ENCODE measurements at places on chromosomes 3 and 15.

DNA sequence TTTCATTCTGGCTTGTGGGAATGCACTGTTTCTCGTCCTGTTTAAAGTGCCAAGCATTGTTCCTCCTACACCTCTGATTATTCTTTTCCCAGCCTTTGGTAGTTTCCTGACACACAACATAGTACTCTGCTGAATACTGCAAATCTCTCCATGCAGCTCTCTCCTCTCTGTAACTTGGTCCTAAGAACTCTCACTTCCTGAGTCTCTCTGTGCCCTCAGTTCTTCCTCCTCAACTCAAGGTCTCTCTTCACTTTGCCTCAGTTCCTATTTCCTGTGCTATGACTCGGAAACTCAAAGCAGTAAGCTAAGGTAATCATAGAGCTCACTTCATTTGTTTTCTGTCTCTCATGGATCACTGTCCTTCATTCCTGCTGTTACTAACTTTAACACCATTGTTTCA, 113.4 kb downstream of the ZNF280D start:
- no peak for DNase-seq

DNA sequence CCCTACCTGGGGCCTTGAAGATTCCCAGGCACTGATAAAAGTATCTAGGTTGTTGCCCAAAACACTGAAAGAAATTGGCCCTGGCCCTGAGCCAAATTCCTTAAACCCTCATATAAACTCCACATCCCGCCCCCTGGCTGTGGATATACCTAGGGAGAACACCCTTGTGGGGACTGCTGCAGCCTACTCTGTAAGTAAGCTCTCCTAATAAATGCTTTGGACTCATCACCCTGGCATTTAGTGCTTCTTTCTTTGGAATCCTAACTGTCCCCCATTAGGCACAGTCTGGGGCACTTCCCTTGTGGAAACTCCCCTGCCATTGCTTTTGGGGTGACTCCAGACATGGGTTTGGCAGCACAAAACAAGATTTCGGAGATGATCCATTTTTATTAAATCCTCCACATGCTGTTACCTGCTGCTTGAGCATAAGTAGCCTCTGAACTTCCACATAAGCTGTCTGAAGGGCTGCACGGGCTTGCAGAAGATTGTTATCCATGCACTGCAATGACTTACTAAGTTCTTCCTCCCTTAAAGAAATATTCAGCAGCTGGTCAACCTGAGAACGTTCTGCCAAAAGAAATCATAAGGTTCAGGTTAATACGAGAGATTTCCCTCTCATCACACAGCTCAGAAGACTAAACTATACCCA, 46.4 kb downstream of the ZNF106 start:
- no peak for DNase-seq

GRCh38 chr3:94548581-94549316, 485.9 kb downstream of the NSUN3 start:
- no peak for DNase-seq

DNA sequence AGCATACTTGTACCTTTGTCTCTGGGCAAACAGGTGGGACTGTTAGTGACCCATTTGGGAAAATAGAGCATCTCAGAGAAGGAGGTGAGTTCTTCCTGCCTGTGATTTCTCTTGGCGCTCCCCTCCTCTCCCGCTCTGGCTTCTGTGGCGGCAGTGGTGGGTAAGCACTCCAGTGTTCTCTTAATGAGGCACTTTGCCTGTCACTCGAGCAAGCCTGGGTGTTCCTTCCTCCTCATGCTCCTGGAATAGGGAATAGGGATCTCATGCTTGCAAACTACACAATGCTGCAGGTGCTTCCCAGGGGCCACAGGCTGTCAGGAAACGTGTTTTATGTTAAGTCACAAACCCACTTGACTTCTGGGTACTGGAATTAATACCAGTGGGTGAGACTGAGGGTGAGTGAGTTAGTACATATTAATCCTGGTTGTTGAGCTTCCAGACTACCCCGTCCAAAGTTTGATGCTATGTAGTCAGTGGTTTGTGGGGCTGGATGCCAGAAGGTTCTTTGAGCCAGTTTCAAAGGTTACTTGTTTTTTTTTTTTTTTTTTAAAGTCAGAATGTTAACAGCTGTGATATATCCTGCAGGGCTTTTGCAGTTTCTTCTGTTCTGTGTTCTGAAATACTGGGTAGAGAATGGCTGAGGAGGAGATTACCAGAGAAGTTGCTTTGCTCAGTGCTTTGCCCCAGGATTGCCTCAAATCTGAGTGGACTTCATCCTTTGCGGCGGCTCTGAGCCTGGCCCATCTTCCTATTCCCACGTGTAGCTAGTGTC, 30.5 kb downstream of the EDEM1 start:
- DNase-seq = no peak

DNA sequence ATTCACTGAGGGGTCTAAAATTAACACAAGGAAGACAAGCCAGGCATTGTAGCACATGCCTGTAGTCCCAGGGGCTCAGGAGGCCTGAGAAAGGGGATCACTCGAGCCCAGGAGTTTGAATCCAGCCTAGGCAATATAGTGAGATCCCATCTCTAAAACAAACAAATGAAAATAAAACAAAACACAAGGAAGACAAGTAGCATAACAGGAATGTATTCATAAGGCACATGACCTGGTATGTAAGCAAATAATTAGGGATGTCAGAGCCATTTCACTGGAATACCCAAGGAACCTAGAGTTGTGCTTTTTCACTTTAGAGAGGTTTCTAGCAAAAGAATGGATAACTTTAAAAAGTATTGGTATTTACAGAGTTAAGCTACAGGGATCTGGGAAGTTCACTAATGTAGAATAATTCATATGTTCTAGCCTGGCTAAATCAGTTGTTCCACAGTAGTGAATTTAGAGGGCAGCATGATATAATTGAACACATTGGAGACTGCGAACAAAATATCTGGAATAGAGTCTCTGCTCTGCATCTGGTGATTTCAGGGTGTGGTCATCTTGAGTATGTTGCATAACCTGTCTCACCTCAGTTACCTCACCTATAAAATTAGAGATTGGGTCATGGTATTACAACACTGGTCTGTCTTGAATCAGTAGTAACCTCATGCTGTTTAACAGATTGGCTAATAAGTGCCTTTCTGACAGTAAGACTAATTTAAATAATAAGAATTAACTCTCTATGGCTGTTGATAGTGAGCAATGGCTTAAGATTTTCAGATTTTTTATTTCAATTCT, 9.3 kb downstream of the GRAMD1C start:
- DNase-seq = no peak

- DNase-seq = no peak
Observed at GRCh38 chr15:69161878-69162213, 1.4 kb downstream of the GLCE start.

DNA sequence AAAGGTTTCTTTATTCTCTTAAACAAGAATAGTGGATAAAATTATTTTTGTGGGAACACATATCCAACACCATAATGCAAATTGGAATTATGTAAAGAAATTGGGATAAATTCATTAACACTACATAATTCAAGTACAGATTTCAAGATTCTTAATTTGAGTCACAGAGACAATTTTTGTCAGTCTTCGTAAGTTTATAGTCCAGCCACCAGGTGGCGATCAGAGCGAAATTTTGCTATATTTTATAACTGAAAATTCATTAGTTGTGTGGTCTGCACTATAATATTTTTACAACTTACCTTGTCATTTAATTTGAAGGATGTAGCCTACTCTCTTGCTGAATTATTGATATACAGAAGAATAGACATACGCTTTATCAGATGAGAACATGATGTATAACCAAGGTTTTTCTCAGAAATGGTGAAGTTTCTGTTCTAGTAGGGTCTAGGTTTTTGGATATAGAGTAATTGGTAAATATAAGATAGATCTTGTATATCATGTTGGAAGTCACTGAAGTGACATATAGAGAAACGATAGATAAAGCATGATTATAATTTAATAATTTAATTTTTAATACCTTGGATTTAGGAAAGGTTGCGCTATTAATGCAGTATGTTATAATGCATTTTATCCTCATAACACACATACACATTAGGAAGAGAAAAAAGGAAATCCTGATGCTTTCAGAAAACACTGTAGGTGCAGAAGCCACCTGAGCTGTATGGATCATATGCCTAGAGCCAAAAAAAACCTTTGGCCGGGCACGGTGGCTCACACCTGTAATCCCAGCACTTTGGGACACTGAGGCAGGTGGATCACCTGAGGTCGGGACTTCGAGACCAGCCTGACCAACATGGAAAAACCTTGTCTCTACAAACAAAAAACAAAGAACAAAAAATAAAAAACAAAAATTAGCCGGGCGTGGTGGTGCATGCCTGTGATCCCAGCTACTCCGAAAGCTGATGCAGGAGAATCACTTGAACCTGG, 31.7 kb downstream of the PLSCR4 start:
- DNase-seq = no peak

DNA sequence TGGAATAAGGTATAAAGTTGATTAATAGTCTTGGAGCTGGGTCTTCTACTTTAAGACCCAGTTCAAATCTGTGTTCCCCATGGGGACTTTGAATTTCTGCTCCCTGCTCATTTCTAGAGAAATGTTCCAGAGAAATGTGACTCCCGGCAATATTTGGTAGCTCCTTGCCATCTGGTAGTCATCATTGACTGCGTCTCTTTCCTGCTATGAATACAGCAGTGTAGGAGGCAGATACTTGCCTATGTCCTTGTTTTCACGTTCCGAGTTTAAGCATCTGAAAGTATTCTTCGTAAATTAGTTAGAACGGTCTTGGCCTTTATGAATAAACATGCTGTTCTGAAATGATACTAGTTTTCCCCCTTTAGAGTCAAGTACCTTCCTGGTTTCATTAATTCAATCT, 352.9 kb downstream of the PTPRG start:
- DNase-seq = no peak

DNA sequence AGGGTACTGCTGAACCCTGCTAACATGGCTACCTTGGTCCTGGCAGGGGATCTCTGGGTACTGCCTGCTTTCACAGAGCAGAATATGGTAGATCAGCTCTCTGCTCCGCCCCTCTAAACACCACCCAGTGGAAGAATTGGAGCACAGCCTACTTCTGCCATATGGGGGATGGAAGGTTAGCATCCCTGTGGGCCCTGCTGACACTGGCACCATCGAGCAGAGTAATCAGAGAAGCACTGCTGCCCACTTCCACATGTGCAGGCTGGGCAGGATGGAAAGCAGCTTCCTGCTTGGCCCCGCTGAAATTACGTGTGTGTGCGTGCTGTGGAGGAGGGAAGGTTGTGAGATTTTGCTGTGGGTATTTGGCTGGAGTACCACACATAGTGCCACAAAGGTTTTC, 24.8 kb downstream of the CCR1 start:
- no peak for DNase-seq

- no peak for DNase-seq
Observed at GRCh38 chr3:99896482-99896881, 78.8 kb downstream of the CMSS1 start.

All from activated B cell treated with CpG ODN at 0.5 μM for 24 hours (primary cell).